Fibroblast of skin of right quadriceps (primary cell): ENCODE measurements at places on chromosomes 5 and 9.

GRCh38 chr5:167918813-167919483 lies 372.5 kb upstream of the WWC1 start:
- peak; percentile 45 for DNase-seq

DNA sequence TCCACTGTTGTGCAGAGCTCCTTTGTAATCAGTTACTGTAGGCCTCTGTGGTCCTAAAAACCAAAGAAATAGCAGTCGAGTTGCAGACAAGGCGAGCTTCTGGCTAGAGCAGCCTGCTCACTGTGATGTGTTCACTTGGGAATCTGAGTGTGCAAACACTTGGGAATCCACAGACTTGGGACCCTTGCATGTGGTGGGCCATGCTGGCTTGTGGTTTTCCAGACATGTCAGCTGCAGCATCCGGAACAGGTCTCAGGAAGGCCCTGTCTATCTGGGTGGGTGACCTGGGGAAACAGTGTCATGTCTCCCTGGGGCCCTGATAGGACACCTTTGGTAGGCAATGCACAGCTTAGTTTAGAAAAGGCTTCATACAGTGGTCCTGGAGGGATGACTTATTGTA lies 66.4 kb downstream of the WWC1 start:
- peak; percentile 58 for DNase-seq

- peak; percentile 33 for DNase-seq
Measured at GRCh38 chr5:174777583-174777982, 53.2 kb downstream of the MSX2 start.

- DNase-seq: peak; percentile 67
Measured at GRCh38 chr5:56168066-56168478, 65.1 kb downstream of the ANKRD55 start.

- DNase-seq: no peak
Measured at GRCh38 chr5:100889896-100890295, 13.2 kb downstream of the ST8SIA4 start.

DNA sequence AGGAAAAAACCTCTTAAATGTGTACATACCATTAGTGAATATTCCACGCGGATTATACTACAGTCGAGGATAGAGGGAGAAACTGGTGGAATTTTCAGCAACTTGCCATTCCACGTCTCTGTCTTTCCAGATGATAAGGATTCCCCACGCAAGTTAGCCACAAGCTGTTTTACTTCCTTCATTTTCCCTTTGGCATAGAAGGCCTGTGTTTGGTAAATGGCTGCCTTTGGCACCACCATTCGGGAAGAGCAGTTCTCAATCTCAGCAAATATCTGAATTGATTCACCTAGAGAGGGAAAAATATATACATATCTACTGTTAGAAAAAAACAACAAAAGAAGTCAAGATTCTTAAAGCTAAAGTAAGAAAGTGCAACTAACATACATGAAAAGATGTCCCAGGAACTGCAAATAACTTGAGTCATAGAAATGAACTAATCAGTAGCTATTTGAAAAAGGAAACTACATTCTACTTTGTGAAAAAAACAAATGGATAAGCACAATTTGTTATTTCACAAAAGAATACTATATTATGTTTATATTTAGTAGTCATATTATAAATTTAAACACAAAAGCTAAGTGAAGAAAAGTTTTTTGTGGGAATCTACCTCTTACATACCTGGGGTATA lies 8.1 kb downstream of the ARRDC3 start:
- DNase-seq: no peak

- DNase-seq: peak; percentile 88
Measured at GRCh38 chr5:158819840-158820620, 279.7 kb downstream of the EBF1 start.

GRCh38 chr5:126981701-126982100 lies 48.7 kb downstream of the MARCHF3 start:
- no peak for DNase-seq

GRCh38 chr9:73162987-73163768 lies 11.5 kb downstream of the ANXA1 start:
- DNase-seq: no peak

DNA sequence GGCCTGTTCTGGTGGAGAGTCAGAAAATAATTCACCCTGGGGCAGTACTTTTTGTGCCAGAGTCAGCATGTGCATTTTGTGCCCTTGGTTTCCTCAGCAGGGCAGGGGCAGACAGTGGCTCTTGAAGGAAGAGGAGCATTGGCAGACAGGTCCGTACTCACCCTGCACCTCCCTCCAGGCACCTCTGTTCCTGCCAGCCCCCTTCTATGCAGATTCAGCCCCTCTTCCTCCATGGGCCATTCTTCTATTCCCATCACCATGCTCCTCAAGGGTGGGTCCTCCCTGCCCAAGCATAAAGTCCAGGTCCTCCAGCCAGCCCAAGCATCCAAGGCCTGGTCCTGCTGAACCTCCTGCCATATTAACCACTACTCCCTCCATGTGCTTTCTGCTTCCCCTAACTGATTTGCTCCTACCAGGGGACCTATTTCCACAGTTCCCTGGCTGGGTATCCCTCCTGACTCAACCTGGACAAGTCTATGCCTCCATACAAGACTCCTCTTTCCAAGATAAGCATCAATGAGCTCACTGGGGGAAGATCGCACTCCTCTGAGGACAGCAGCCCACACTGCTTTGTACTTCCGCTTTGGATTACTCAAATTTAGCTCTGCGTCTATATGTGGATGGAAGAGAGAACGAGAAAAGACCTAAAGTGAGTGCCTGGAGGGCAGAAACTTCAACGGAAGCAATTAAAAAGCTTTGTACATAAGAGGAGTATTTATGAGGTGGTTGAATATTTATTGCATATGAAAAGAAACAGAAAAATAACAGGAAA lies 9.3 kb upstream of the ACSL6 start:
- no peak for DNase-seq

GRCh38 chr5:168092209-168093185 lies 198.9 kb upstream of the WWC1 start:
- peak; percentile 52 for DNase-seq

GRCh38 chr9:1098551-1098950 lies 48.4 kb downstream of the DMRT2 start:
- DNase-seq: no peak

GRCh38 chr5:32833663-32834062 lies 122.5 kb downstream of the NPR3 start:
- DNase-seq: no peak

GRCh38 chr5:126355940-126356339 lies 67.3 kb upstream of the GRAMD2B start:
- DNase-seq: no peak

GRCh38 chr5:78506261-78507024 lies 142.1 kb downstream of the LHFPL2 start:
- DNase-seq: peak; percentile 46

DNA sequence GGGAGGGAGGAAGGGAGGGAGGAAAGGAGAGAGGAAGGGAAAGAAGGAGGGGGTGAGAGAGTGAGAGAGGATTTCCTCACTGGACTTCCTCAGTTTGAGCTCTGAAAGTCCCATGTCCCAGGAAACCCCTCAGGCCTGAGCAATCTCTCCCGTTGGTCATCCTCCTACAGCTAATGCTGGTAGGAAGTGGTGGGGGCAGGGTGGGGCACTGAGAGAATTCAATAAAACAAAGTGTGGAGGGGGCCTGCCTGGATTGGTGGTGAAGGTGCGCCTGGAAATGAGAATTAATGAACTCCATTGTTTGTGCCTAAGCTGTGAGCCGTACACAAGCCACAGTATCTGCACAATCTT lies 195.0 kb downstream of the RGS3 start:
- DNase-seq: no peak

DNA sequence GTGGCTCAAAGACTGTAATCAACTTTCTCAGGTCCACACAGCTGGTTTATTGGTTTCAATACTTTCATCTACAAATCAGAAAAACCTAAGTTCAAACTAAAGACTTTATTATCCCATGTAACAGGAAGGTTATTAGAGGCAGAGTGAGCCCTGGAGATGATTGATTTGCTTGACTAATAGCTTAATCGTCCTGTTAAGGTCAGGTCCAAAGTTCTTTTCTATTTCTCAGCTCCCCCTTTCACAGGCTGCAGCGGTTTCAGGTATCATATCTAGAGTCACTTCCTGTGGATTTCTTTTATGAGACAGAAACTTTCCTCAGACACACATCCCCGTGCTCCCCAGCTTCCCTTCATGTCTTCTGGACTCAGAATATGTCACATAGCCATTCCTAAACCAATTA lies 166.4 kb downstream of the PRELID2 start:
- DNase-seq: no peak

DNA sequence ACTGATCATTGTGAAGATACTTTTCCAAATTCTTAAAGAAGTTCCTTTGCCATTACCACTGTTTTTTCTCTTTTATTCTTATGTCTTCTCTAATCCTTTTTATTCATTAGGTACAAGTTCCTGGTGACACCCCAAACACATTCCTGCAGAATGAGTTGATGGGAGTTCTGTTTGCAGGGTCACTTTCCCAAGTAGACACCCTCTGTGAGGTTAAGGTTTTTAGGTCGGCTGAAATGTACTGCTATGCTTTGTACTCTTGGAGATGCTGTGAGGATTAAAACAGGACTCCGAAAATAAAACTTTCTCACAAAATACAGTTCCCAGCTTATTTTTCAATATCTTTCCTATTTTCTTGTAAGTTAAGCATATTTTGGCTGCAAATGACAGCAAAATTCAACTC lies 143.3 kb upstream of the TLE4 start:
- no peak for DNase-seq

- DNase-seq: peak; percentile 80
Measured at GRCh38 chr9:129487658-129488483, 133.0 kb downstream of the C9orf50 start.

DNA sequence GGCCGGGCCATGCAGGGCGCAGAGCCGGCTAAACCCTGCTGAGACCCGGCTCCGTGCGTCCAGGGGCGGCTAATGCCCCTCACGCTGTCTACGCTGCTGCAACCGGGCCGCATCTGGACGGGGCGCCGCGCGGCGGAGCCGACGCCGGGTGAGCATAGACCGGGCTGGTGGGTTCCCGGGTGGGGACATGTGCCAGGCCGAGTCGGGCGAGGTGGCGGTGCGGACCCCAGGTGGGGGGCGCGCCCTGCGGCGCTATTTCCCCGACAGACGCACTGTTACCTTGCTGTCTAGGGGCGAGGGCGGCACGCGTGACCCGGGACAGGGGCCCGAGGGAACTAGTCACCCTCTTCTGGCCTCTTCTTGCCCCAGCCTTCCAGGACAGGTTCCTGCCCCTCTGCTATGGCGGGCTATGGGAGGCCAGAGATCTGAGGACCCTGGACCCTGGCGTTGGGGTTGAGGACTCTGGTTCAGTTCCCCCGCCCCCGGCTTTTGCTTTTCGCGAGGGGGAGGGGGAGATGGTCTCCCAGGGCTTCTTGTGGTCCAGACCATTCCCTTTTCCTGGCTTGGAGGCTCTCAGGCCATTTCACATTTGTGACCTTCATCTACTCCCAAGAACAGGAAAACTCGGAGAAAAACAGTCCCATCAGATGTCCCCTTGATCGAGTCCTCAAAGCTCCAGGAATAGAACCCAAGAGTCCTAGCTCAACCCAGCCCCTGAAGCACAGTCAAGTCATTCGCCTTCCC lies 536 bp downstream of the SLC27A4 start:
- DNase-seq: no peak

GRCh38 chr5:62342476-62342837 lies 36.5 kb downstream of the KIF2A start:
- DNase-seq: no peak

DNA sequence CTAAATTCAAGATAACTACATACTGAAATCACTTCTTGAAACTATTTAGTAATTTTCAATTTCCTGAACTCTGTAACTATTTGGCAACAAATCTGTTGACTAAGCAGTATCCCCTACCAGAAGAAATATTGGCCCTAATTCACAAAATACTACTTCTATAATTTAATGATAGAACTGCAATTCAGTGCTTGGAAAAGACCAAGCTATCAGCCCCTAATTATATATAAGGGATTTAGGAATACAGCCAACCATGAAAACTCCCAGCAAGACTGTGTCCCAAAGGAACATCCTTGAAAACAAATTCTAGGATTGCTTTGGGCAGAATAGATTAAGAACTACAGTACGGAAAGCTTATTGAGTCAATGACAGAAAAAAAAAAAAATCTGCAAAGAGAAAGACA lies 169.2 kb downstream of the RAB3C start:
- DNase-seq: no peak

DNA sequence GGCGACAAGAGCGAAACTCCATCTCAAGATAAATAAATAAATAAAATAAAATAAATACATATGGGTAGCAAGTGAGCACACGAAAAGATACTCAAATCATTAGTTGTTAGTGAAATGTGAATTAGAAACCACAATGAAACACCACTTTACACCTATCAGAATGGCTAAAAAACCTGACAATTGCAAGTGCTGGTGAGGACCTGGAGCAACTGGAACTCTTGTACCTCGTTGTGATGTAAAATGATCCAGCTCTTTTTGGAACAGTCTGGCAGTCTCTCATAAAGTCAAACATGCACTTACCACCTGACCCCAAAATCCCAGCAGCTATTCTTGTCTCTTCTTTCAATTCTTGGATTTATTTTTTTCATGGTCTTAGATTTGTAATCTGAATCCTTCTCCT lies 69.2 kb upstream of the FBXW11 start:
- DNase-seq: no peak

- DNase-seq: peak; percentile 60
Measured at GRCh38 chr5:143066556-143067281, 296.5 kb downstream of the ARHGAP26 start.

DNA sequence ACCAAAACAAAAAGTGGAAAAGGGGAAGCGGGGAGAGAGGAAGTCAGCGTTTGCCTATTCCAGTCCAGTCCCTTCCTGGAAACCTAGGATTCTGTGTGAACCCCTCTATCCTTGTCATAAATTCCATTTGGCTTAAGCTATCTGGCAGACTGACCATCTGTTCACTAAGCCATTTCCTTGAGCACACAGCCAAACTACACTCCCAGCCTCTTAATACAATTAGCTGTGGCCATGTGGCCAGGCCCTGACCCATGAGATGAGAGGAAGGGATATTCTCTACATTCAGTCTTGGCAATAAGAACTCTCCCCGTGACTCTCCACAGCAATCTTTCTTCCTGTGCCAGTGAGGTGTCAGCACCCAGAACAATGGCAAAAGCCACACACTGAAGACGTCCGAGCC lies 424.8 kb downstream of the TLE1 start:
- DNase-seq: no peak

DNA sequence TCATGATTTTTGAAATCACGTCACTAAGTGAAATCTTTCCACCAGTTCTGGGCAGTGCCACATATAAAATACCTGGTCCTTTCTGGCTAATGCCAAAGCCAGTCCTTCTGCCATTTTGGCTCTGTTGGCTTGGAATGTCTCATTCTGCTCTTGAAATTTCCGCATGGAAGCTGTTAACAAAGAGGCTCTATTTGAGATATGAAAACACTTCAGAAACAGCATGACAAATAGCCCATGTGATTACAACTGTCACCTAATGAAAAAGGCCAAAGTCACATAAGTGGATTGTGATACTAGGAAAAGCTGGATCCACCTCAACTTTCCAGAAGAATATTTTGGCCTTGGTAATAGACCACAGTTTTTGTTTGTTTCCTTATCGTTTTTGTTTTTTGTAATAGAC lies 12.8 kb downstream of the GOLGA1 start:
- DNase-seq: no peak

- no peak for DNase-seq
Measured at GRCh38 chr9:35749515-35750255, 598 bp downstream of the RGP1 start.
